ENCODE measurements at places on chromosomes 6 and 20.

- no peak for DNase-seq
These were observed 24.4 kb upstream of the LY86 start for GRCh38 chr6:6564154-6564553.

- DNase-seq, result no peak
These were observed 3.4 kb upstream of the TMEM14C start for GRCh38 chr6:10719296-10719963.

DNA sequence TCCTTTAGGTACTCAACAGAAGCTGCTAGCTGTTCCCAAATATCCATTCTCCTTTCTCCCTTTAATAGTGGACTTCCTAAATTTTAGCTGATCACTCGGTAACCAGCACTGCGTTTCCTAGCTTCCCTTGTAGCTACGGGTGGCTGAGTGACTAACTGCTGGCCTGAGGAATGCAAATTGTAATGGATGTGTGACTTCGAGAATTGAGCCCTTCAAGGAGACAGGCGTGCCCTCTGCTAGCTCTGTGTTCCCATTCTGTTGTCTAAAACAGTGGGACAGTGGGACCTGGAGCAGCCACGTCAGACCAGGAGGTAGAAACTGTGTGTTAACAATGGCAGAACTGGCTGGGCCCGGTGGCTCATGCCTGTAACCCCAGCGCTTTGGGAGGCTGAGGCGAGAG lies 56.5 kb downstream of the SCML4 start:
- no peak for DNase-seq

GRCh38 chr20:49612127-49612738 lies 44.3 kb upstream of the PTGIS start:
- DNase-seq, result no peak

- no peak for DNase-seq
These were observed 54.2 kb upstream of the FAM83D start for GRCh38 chr20:38872036-38872435.

- DNase-seq, result peak; percentile 74
These were observed at the start of gene SNX3 for GRCh38 chr6:108260809-108261569. SNX3 (minus strand) TSS chr6:108261040; CDS start chr6:108260921, 119 bp downstream.

- DNase-seq, result no peak
These were observed 218.9 kb downstream of the EYA2 start for GRCh38 chr20:47113362-47114109.

DNA sequence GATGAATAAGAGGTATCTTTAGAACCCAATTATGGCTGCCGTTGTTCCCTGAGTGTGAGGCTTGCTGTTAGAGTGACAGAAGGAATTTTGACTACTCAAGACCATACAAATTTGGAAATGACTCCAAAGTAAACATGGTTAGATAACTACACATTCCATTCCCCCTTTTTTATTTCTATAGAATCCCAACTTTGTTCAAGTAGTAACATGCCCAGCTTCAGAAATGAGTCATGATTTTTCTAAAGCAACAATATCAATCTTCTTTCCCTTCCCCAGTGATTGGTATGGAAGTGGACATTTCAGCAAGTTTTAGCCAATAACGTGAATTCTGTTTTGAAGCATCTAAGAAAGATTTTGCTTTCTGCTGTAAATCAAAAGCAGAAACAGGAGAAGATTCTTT lies 37.8 kb downstream of the HCRTR2 start:
- no peak for DNase-seq

DNA sequence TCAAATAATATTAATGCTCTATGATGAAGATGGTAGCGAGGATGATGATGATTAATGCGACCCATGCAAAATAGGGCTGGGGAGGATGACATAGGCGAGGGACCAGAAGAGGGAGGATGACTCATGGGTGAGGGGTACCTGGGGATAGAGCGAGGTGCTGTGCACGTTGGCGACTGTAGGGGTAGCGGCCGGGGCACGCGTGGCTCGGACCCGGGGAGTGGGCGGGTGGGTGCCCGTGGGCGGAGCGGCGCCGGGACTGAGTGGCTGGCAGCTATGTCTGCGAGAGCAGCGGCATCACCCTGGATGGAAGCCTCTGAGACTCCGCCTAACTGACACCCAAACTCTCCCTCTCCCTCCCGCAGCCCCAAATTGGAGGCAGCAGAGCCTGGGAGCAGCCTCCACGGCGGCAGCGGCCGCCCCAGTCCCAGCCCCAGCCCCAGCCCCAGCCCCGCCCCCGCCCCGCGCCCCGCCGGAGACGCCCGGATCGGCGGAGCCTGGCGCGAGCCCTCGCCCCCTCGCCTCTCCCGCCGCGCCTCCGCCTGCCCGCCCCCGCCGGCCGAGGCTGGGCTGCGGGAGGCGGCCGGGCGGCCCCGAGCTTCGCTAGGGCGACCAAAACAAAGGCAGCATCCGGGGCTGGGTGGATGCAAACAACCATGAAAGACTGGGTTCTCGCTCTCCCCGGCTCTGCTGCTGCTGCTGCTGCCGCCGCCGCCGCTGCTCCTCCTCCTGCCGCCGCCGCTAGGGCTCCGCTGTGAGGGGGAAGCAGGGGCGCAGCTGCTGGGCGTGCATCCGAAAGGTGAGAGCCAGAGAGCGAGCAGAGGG lies at the start of gene RIMS1:
Gene RIMS1, plus strand, starts transcription at position 367 of the 822 bp plus-strand sequence. CDS start 474 bp downstream, outside the sequence.
- no peak for DNase-seq

DNA sequence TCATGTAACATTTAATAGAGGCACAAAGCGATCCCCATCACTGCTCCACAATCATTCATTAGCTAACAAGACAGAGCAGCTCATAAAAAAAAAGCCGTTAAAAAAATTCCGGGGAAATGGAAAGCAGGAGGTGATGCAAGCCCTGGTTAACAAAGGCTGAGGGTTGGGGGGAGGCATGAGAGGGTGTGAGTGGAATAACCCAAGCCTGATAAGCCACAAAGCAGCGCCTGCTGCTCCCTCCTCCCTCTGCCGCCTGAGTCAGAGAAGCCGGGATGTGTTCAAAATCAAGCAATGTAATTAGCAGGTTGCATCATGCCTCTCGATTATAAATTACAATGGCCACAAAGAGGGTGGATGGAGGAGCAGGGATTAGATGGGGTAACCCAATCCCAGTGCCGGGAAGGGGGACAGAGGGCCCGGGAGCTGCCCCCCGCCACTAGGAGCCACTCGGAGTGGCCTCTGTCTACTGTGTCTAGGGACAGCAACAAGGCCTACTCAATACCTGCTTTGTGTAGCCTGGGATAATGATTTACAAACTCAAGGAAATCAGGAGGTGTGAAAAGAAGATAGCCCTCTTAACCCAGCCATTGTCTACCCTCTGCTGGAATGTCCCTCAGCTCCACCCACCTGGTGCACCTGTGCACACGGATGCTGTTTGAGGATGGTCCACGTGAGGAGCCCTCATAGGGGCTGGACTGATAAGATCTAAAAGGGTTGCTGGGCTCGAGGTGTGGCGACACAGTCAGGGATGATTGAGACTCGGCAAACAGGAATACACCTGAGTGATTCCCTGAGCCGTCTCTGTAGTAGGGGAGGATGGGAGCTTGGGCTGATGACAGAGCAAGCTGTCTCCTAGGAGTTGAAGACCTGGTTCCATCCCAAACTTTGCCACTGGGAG lies 156.9 kb downstream of the VEGFA start:
- DNase-seq, result no peak

DNA sequence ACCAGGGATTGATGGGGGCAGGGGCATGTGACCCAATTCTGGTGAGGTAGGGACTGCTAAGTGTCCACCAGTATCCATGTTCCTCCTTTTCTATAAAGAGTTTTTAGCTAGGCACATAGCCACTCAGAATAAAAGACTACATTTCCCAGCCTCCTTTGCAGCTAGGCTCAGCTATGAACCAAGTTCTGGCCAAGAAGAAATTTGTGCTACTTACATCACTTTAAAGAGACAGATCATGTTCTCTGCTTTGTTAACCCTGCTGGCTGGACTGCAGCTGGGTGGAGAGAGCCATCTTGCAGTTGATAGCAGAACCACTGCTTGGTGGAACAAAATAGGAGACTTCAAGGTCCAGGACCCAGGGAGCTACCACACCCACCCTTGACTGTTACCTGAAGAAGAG lies 5.3 kb upstream of the CCM2L start:
- no peak for DNase-seq

- no peak for DNase-seq
These were observed 657.5 kb upstream of the GJE1 start for GRCh38 chr6:141475259-141475658.

- DNase-seq, result no peak
These were observed 433.3 kb downstream of the UTRN start for GRCh38 chr6:144718431-144718830.

DNA sequence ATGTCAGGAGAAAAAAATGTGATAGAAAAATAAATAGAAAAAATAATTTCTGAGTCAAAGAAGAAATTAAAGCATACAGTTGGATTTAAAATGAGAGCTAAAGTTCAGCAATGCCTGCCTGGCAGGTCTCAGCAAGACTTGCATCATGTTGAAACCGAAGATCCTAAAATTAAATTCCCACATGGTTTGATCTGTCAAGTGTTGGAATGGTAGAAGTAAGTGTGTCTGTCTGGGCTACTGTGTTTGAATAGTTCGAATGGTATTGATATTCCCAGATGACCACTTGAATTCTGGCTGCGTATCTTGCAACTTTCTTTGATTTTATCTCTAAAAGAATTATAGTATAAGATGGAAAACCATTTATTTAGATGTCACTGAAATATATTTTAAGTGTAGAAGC lies 1349.6 kb downstream of the EPHA7 start:
- DNase-seq, result no peak

GRCh38 chr20:47606983-47607613 lies 105.4 kb downstream of the NCOA3 start:
- no peak for DNase-seq

GRCh38 chr20:53085720-53086119 lies 113.6 kb downstream of the TSHZ2 start:
- no peak for DNase-seq

- no peak for DNase-seq
These were observed 199.2 kb upstream of the PMEPA1 start for GRCh38 chr20:57908704-57909630.

DNA sequence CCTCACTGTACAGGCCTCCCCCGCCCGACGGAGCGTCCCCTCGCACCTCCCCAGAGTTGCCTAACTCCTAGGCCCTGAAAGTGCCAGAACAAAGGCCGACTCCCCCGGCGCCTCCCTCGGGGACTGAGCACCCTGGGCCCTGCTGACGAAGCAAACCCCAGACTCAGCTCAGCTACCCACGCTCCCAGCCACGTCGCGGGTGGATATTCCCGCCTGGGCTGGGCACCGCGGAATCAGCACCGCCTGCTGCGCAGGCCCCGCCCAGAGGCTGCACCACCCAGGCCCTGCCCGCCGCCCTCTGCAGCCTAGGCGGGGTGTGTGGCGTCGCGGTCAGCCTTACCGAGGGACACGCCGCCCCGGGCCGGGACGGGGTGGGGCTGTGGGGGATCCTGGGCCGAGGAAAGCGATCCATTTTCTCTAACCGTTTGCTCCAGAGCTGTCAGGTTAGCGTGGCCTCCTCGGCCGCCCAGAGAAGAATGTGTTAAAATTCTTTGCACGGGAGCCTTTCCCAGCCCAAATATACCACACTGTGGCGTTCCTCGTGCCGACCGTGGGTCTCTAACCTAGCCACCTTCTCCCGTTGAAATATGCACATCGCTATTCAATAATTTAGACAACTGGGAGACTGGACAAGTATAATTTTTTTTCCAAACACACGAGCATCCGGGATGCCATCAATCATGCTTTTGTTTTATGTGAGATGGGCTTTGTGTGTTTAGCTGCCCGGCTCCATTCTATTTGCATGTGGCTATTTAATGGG lies 31.4 kb downstream of the TFAP2A start:
- no peak for DNase-seq

DNA sequence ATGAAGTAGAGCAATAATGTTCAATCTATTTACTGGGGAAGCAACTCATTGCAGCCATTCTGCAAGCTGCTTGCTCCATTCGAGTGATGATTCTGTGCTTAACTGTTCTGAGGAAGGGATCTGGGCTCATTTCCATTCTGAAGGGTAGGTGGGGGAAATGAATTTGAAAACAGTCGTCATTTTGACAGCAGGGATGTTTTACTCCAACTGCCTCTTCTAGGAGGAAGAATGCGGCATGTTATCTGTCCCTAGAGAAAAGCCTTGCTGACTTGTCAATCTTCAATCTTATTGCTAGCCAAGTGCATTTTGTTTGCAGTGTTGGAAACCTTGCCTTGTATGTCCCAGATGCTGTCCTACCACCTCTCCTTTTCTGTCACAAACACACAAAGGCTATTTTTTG lies 105.9 kb downstream of the PRDM13 start:
- DNase-seq, result no peak

DNA sequence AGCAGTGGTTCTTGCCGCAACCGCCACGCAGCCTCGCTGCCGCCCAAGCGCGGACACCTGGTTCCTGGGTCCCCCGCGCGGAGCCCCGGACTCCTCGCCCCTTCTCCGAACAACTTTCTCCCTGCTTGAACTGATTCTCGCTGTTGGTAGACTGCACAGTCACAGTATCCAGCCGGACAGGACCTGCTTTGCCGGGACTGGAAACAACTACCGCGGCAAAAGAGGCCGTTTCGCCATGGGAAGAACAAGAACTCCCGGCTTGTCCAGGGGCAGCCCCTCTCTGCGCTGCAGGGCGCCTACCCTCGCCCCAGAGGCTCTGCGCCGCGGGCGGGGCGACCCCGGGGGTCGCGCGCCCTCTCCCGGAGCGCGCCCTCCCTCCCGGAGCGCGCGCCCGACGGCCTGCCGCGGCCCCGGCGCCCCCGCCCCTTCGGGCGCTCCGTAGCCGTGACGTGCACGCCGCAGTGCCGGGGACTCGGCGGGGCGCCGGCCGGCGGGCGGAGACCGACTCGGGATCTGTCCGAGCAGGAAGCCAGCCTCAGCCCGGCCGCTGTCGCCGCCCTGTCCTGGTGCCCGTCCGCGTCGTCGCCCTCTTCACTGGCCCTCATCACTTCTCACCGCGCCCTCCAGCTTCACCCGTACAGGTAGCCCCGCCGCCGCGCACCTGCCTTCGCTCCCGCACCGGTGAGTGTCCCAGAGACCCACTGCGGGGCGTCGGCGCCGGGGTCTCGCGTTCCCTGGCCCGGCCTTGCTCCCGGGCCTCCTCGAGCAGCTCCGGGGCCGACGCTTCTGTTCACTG lies at the start of gene MYO6:
Gene MYO6, plus strand, starts transcription at position 497 of the 796 bp plus-strand sequence. CDS start 68,309 bp downstream, outside the sequence.
- DNase-seq, result peak; percentile 10

- DNase-seq, result no peak
These were observed 843 bp downstream of the FBXO9 start for GRCh38 chr6:53066077-53066417.

DNA sequence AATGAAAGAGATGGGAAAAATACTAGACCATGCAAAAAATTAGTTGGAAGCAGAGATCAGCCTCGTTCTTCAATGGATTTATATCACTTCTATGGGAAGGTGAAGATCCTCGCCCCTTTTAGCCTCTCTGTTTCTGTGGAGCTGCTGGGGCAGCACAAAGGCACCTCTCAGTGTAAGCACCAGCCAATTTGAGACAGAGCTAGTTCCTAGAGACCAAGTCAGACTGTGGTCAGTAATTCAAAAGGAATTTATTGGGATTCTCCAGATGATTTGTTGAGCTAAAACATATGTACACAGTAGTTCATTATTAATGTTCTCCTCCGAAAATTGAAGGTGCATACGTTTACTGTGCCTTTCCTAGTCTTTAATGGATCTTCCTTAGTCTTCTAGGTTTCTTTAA lies 42.4 kb downstream of the SCGN start:
- DNase-seq, result no peak

DNA sequence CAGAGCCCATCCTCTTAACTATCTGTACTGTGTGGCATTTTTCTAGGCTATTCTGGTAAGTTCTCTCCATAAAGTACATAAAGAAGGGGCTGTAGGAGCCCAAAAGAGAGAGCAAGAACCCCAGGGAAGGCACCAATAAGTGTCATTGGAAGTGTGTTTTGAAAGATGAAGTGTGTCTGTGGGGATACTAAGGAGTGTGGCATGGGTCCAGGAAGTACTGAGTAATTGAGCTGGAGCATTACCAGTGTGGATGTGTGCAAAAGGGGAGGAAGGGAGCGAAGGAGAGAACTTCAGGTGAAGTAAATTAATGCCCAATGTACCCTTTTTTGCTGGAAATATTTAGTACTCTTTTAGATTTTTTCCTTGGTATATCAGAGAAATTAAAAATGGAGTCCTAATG lies 63.9 kb downstream of the KCNS1 start:
- DNase-seq, result no peak

Data from activated T-cell treated with anti-CD3 and anti-CD28 coated beads for 1 hour (primary cell).